ENCODE measurements at places on chromosomes 12 and 14. TPM values are rescaled to one million over a fixed set of nuclear protein-coding genes. Genes with fewer than 3 reads are reported as not detected.

The SMIM41 gene
- total RNA-seq: not detected

The MEG3 gene
- total RNA-seq: not detected

DNA sequence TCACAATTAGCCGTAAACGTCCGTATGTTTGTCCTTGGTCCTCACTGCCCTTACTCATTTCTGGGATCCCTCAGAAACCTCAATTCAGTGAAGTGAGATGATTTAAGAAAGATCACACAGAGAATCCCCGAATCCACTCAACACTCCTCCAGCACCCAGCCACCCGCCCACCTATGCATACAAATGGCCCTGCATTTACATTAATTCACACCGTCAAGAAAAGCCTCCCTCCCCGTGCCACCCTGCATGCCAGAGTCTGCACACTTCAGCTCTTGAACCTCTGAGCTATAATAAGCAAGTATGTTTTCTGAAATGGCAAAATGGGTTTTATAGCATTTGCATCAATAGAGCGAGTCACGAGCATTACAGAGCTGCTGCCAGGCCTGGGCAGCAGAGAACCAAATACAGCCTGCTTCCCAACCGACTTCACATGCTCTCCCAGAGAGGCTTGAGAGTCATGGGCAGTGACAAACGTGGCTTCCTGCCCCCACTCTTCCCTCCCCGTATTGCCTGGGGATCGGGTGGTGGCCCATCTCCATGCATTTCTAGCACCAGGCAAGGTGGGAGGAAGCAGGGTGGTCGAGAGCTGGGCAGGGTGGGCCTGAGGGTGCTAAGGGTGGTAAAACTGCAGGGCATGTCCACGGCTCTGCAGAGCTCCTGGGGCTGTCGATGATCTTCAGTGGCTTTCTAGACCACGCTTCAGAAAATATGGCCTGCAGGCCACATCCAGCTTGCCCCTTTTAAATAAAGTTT, 177.6 kb downstream of the RIMBP2 start:
- DNase-seq: no peak

DNA sequence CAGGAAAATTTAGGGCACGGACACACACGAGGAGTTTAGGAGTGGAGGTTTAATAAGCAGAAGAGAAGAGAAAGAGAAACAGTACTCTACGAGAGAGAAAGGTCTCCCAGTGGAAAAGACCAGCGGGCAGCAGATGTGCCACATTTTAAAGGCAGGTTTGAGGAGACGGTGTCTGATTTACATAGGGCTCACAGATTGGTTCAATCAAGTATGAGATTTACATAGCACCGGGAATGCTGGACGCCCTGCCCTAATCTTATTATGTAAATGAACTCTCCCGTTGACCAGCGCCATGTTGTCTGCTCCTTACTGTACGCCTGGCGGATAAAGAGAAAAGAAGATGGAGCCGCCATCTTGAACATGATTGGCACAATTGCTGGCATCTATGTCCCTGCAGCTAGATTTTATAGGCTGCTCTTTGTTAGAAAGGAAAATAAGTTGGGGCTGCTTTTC, 17.9 kb downstream of the NFKBIA start:
- DNase-seq: no peak

The BICDL1 gene
- total RNA-seq: 20.7 TPM

The PRKD1 gene
- total RNA-seq: 7.9 TPM

Measured in MCF 10A (cell line).